ENCODE measurements at places on chromosomes 12 and 14.

DNA sequence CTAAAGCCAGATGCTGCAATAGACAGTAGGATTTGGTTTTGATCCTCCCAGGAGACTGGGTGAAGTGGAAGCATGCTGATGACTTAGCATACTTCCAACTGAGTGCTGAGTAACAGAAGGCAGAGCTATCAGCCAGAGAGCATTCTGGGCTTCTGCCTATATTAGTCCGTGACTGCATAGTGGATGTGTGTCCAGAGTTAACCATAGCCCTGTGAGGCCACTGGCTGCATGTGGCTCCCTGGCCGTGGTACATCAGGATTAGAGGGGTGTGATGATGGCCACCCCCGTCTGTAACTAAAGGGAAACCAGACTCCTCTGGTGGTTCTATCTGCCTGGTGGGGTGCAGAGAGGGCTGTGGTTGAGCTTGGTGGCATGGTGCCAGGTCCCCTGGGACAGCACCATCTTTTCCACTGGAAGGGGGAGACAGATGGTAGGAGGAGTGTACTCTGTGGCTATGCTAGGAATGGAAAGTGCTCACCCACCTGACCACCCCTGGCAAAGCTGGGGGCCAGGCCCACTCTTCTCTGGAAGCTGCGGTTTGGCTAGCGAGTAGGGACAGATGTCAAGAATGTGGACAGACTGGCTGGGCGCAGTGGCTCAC is 27.4 kb downstream of the ABCD4 start:
- DNase-seq: no peak

DNA sequence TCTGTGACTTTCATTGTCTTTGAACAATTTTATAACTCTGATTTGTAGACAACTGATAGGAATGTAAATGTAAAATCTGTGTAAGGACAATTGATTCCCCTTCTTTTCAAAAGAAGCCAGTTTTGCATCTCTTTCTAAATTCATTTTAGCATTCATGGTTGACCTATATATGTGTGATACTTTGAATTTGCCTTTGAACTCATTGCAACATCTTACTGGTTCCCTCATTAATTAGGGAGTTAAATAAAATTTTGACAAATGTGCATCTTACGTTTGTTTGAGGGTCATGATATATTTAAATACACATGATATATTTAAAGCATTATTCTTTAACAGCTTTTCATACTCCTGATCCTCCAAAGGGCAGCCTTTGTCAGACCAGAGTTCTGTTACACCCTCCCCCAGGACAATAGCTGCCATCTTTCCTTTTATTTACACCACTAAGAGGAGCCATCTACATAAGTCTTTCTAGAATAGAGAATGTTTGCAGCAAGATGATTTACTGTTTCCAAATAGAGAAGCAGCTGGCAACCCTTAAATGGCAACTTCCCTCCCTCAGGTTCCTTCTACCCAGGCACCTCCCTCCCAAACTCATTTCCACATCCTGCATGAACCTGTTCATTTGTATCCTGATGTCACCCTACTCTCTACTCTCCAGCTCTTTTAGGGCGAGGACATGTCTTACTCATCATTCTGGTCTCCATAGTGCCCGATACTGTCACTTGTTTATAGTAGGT is 40.2 kb upstream of the APPL2 start:
- DNase-seq: no peak

GRCh38 chr12:124184456-124184855 is 110.4 kb upstream of the RFLNA start:
- no peak for DNase-seq

DNA sequence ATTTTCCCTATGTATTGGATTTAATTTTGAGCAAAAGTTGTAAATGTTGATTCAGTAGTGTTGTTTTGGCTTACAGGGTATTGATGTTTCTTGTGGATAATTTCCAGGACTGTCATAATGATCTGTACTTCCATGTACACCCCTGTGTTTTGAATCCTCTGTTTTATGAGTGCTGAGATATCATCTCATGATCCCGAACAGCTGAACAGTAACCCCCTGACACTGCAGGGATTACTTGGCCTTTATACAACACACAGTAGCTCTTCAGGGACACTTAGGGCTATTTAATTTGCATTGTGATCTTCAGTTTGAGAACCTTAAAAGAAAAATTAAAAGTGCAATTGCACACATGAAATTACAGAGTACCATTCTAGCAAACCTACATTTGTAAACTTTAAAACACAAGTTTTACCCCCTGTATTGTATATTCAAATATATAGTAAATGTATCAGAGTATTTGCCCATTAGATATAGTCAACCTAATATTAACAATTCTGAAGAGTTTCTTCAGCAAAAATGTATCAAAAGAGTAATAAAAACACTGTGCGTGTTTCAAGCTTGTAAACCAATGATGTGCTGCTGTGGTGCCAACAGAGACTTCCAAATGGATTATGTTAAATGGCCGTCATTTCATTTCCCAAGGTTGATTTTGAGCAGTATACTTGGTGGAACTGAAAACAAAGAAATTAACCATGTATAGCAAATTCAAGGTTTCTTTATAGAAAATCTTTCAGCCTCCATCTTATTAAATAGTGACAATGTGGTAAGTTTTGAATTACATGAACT is 27.9 kb upstream of the MYF6 start:
- DNase-seq: no peak

DNA sequence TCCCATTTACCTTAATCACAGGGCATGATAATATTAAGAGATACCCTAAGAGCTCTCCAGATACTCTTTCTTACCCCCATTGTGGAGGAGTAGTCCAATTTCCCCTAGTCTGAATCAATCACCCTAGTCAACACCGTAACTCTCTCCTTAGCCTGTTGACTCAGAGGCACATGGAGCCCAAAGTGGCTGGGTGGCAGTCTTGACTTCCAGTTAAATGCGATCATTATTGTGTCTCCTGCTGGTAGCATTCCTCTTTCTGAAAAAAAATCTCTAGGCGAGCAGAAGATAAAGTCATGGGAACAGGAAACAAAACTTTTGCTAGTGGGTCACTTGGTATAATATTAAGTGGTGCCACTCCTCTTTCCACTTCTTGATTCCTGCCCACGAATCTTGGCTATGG is 46.4 kb downstream of the EMP1 start:
- DNase-seq: no peak

DNA sequence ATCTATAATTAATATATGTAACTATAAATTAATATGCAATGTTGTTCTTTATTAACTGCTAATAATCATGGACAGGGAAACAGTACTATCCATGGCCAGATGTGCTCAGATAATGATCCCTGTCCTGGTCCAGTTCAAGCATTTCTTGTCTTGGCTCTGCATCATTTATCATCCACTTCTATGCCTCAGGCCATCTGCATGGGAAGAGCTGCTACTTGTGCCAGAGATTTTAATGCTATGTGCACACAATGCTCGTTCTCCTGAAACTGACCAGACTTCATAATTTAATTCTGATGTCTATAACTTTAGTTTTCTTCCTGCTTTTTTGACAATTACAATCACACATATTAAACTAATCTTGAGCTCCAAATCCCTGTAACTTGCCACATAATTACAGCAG is 11.2 kb upstream of the TMX1 start:
- no peak for DNase-seq

GRCh38 chr14:68309616-68310015 is 483.3 kb downstream of the ZFP36L1 start:
- no peak for DNase-seq

GRCh38 chr12:121522971-121523370 is 57.9 kb downstream of the KDM2B start:
- DNase-seq: peak; percentile 62

- DNase-seq: no peak
Measured at GRCh38 chr12:26868447-26869103, 35.6 kb upstream of the ITPR2 start.

DNA sequence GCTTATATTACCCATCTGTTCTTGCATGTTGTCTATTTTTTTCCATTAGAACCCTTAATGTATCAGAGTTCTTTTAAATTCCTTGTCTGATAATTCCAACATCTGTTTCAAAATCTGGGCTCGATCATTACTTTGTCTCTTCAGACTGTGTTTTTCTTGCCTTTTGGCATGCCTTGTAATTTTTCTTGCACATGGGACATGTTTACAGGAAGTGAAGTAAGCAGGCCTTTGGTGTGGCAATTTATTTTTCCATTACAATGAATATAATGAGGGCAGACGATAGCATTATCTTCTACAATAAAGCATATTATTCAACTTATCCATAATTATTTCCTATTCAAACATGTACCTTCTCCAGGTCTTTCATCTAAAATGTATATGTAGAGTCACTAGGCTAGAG is 48.3 kb downstream of the STXBP6 start:
- DNase-seq: no peak

DNA sequence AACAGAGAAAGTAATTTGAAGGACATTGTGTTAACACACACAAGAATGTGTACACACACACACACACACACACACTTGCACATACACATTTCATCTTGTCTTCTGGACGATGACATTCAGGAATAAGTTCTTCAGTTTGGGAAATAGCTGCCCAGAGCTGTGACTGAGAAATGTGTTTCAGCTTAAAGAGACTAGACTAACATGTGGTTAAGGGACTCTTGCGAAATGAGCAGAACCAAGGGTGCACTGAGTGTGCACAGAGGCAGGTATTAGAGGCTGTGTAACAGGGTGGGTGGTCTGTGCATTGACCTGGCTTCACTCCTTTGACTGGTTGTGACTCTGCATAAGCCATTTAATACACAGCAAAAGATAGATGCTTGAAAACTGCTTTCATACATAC is 29.4 kb upstream of the KCNA5 start:
- no peak for DNase-seq

DNA sequence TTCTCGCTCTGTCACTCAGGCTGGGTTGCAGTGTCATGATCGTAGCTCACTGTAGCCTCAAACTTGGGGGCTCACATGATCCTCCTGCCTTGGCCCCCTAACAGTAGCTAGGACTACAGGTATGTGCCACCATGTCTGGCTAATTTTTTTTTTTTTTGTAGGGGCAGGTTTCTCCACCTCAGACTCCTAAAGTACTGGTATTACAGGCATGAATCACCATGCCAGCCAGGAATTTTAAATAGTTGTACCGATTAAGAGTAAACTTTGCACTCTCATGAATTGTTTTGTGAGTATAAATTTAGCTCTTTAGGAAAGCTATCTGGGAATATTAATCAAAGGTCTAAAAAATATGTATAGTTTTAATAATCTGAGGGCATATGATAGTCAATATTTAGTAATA is 25.5 kb downstream of the YEATS4 start:
- DNase-seq: no peak

DNA sequence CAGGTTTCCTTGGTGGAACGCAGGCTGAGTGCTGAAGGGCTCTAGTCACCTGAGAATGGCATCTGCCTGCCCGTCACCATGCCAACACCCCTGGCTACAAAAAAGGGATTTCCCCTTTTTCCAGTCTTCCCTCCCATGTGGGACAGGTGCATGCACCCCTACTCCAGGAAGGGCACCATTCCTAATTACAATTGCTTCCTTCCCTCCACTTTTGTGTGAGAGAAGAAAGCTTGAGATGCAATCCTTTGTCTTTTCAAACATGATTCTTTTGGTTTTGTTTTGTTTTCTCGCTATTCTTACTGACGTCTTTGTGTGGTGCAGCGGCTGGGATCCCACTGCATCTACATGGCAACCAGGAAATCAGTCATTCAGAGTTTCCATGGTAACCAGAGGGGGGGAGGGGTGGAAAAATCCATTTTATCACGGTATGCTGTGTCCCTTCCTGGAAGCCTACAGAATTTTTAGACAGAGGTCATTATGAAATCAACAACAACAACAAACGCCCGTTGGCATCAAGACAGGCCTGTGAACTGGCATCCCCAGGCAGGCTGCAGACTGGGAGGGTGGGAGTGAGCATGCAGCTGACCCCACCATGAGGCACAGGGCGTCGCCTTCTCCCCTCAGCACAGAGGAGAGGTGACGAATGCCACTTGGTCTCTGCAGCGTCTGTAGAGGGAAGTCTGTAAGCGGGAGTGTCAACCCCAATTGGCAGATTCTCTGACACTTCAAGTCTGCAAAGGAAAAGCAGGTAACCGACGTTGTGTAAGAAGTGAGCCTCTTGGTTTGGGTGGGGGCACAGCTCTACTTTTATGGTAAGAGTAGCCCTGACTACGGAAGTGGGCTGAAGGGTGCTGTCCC is 13.6 kb upstream of the GNG2 start:
- peak; percentile 77 for DNase-seq

DNA sequence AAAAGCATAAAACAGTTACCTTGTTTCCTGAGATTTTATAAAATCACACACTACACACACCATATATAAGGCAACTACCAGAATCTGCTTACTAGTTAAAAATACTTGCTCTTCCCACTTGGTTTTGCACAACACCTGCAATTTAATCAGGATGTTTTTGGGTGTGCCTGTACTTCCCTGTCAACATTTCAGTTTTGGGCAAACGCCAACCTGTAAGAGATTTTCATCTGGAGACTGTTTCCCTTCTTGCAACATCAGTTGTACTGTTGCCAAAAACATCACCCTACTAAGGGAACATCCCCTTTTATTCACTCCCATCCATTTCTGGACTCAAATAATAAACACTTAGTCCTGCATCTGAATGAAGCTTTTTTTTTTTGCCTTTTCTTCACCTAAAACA is 172.3 kb downstream of the DUSP6 start:
- no peak for DNase-seq

DNA sequence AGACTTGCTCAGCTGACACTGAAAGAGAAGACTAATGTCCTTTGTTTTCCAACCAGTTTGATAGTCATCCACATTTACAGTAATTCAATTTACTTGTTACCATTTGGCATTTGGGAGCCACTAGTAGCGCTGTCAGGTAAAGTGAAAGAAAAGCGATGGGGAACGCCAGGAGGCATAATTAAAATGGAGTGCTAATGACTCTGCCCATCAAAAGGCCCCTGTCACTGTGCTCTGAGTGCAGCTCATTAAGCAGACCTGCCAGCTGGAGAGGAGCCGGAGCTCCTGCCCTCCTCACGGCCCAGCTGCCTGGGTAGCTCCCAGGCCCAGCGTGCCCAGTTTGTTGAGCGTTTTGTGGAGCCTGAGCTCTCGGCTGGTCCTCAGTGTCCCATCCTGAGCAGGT is 463.6 kb upstream of the CCDC196 start:
- no peak for DNase-seq

DNA sequence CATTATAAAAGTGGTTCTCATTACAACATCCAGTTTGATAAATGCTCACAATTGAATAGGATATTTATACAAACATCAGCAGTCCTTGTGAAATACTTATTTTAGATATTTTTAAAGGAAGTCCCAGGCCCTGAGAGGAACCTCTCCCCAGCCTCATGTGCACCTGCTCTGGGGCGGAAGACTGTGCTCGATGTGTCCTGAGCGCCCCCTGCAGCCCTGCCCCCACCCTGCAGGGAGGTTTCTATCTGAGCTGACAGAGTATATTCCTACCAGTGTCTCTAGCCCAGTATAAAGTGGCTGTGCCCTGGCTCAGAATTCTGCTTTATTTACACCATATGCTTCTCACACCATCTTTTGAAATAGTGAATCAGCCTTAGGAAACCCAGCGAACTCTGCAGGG is 1349.1 kb downstream of the TMEM121 start:
- DNase-seq: no peak

- DNase-seq: no peak
Measured at GRCh38 chr12:81176796-81177195, 98.9 kb downstream of the ACSS3 start.

GRCh38 chr12:65612440-65612839 is 211.8 kb upstream of the HMGA2 start:
- DNase-seq: no peak

GRCh38 chr14:22699801-22700564 is 55.8 kb upstream of the OR6J1 start:
- no peak for DNase-seq
